ENCODE measurements at places on chromosomes 7 and 10.

DNA sequence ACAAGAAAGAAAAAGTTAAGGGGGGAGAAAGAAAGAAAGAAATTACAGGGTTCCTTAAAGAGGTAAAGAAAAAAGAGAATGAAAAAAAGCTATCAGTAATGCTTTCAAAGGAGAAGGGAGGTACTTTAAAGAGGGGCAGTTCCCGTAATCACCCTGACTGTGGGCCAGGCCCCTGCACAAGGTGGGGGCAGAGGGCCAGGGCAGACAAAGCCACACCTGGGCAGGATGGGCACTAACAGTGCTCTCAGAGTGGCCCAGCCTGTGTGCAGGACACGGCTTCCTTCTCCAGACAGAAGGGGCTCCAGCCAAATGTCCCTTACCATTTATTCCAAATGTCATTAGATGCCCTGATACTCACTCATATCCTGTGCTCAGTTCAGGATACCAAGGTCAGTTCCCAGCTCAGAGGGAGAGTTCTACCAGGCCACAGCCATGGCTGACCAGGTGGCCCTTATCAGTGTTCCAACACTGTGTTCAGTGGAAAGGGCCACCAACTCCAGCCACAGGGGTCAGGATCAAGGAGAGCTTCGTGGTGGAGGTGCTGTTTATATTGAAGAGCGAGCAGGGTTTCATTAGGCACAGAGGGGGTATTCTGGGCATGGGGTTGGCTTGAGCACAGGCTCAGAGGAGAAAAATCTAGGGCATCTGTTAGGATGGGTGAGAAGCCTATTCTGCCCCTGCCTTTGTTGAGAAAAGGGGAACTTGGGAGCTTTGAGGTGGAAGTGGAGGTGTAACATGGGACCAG, 29.9 kb downstream of the DPCD start:
- no peak for DNase-seq

- peak; percentile 44 for DNase-seq
Measured at GRCh38 chr7:83852136-83852535, 203.2 kb upstream of the SEMA3E start.

GRCh38 chr10:97825020-97825760, 24.5 kb upstream of the GOLGA7B start:
- no peak for DNase-seq

DNA sequence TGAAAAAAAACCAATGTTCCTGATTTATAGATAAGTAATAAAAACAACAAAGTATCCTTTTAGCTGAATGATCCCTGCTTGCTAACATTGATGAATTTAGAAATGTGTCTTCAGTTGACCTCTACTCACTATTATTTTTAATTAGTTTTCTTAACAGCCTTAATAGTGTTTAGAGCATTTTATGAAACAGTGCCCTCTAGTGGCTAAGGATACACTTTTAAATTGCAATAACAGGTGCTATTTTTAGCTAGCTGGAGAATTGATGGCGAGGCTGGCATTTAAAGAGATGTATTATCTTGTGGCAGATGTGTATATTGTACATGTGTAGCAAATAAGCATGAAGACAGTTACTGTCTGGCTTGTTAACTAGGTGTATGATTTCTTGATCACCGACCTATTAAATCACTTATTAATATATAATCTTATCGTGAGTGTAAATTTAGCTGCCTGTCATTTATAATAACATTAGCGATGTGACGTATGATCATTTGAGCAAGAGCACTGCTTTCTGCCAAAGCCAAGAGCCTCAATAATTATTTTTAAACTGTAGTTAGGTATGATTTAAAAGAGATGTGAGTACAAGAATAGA, 451.9 kb downstream of the DPP6 start:
- no peak for DNase-seq

- no peak for DNase-seq
Measured at GRCh38 chr7:4269086-4269485, 413.0 kb upstream of the FOXK1 start.

- DNase-seq = no peak
Measured at GRCh38 chr7:80879849-80880248, 39.0 kb downstream of the SEMA3C start.

GRCh38 chr10:97869091-97870042, 19.7 kb downstream of the GOLGA7B start:
- DNase-seq = peak; percentile 69

DNA sequence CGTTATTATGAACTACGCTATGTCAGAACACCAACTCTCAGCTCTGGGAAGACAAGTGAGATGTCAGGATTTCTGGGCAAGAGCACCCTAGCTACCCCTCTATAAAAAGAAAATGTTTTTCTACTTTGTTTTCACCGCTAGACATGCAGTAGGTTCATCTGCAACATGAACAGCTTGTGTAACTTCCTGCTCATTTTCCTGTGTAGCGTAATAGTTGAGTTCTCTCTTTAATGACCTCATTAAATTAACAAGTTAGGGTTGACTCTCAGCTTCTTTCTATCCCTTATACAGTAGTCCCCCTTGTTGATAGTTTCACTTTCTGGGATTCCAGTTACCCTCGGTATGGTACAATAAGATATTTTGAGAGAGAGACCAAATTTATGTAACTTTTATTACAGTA, 329.4 kb upstream of the ZNF32 start:
- no peak for DNase-seq

GRCh38 chr10:127149501-127150081, 46.8 kb downstream of the INSYN2A start:
- no peak for DNase-seq

GRCh38 chr7:140294454-140294853, 103.9 kb downstream of the SLC37A3 start:
- no peak for DNase-seq

DNA sequence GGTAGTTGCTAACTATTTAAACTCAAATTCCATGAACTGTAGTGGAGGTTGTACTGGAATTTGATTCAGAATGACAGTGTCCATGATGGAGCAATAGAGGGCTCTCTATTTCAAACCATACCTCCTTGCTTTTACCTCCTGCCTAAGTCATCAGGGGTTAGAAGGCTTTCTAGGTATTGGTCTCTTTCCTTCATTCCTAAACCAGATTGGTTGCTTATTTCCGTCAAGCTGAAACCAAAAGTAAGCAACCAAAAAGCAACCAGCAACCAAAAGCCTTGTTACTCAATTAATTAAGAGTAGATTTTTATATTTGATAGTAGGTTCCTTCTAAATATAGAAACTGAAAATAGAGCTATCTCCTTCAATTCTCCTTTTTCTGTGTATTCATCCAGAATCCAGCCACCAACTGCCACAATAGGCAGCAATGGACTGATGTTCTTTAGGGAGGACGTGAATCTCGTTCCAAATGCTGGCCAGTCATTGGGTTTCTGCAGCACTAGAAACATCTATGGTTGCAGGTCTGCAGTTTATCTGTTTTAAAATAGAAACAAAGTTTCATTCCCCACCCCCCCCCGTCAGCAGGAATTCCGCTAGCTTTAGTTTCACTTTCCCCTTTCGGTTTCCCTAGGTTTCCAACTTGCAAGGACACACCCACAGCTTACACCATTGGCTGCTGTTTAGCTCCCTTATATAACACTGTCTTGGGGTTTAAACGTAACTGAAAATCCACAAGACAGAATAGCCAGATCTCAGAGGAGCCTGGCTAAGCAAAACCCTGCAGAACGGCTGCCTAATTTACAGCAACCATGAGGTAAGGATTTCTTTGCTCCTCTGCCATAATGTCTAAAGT, at the start of gene IFIT1:
Gene IFIT1, plus strand, starts transcription at position 717 of the 850 bp plus-strand sequence. Its CDS starts 90 bp downstream, at position 807.
- peak; percentile 89 for DNase-seq

- DNase-seq = no peak
Measured at GRCh38 chr7:157643525-157643970, 306.7 kb downstream of the DNAJB6 start.

GRCh38 chr7:130356876-130357611, 12.4 kb downstream of the CPA5 start:
- peak; percentile 76 for DNase-seq

GRCh38 chr7:31099451-31100444, 47.6 kb downstream of the ADCYAP1R1 start:
- DNase-seq = no peak

- no peak for DNase-seq
Measured at GRCh38 chr10:97875391-97875790, 25.7 kb downstream of the GOLGA7B start.

GRCh38 chr10:128779416-128779815, 653.2 kb upstream of the MKI67 start:
- DNase-seq = no peak

DNA sequence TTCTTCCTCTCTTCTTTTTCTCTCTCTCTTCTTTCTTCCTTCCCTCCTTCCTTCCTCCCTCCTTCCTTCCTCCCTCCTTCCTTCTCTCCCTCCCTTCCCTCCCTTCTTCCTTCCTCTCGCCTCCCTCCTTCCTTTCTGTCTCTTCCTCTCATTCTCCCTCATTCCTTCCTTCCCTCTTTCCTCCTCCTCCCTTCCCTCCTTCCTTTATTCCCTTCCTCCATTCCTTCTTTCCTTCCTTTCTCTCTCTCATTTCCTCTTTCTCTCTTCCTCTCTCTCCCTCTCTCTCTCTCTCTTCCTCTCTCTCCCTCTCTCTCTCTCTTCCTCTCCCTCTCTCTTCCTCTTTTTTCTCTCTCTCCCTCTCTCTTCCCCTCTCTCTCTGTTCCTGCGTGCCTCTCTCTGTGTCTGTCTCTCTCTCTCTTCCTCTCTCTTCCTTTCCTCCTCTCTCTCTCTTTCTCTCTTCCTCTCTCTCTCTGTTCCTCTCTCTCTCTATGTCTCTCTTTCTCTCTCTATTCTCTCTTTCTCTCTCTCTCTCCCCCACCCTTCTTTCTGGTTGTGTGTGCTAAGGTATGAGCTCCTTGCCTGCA, 80.1 kb upstream of the PFKP start:
- no peak for DNase-seq

GRCh38 chr7:13992596-13992964, 3.1 kb upstream of the ETV1 start:
- DNase-seq = no peak

DNA sequence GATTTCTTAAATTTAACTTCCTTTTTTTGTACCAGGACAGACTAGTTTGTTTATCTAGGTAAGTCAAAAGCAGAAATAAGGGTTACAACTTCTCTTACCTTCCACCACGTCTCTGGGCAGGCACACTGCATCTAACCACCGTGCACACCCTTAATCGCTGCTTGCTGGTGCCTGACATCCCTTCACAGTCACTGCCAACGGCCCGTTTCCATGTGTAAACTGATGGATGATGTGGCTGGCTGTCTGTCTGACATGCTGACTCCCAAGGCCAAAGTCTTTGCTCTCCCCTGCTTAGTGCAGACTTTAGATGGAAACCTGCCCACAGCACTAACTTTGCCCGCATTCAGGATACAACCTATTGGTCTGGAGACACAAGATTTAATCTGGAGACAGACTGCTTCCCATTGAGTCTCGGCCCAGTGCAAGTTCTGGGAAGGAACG, 1.1 kb downstream of the TMEM273 start:
- no peak for DNase-seq

DNA sequence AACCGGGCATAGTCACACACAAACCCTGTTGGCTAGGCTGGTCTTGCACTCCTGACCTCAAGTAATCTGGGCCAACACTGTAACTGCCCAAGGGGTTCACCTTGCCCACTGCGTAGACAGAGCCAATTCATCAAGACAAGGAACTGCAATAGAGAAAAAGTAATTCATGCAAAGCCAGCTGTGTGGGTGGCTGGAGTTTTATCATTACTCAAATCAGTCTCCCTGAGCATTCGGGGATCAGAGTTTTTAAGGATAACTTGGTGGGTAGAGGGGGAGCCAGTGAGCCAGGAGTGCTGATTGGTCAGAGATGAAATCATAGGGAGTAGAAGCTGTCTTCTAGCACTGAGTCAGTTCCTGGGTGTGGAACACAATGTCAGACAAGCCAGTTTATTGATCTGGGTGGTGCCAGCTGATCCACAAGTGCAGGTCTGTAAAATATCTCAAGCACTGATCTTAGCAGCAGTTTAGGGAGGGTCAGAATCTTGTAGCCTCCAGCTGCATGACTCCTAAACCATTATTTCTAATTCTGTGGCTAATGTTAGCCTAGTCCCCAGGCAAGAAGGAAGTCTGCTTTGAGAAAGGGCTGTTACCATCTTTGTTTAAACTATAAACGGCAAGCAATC, 15.6 kb upstream of the FXYD4 start:
- no peak for DNase-seq

DNA sequence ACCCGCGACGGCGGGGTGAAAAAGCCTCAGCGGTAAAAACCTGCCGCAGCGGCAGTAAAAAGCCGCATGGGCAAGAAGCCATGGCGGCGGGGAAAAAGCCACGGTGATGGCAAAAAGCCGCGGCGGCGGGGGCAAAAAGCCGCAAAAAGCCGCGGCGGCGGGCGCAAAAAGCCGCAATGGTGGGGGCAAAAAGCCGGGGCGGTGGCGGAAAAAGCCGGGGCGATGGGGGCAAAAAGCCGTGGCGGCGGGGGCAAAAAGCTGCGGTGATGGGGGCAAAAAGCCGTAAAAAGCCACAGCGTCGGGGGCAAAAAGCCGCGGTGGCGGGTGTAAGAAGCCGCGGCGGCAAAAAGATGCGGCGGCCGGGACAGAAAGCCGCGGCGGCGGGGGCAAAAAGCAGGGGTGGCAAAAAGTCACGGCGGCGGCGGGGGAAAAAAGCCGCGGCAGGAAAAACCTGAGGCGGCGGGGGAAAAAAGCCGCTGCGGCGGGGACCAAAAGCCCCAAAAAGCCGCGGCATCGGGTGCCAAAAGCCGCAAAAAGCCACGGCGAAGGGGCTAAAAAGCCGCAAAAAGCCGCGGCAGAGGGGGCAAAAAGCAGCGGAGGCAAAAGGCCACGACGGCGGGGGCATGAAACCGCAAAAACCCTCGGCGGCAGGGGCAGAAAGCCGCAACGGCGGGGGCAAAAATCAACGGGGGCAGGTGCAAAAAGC, 488.5 kb downstream of the ZNF33B start:
- DNase-seq = no peak

GRCh38 chr7:11633310-11633709, 198.7 kb downstream of the THSD7A start:
- DNase-seq = no peak

- peak; percentile 48 for DNase-seq
Measured at GRCh38 chr10:59872892-59873463, 33.4 kb downstream of the CCDC6 start.

- DNase-seq = no peak
Measured at GRCh38 chr7:35752742-35753141, 48.1 kb upstream of the SEPTIN7 start.

DNA sequence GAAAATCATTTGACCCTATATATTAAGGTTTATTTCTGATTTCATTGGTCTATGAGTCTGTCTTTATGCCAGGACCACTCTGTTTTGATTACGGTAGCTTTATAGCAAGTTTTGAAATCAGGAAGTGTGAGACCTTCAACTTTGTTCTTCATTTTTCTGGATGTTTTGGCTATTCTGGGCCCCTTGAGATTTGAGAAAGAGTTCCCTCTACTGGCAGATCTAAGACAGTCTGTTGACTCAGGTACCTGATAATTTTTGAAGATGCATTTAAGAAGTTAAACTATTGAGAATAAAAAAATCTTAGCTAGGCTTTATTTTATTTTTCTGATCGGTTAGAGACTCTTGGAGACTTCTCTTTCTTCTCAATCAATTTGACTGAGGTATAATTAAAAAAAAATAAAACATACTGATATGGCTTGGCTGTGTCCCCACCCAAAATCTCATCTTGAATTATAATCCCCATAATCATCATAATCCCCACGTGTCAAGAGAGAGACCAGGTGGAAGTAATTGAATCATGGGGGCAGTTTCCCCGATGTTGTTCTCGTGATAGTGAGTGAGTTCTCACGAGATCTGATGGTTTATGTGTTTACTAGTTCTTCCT, 209.2 kb downstream of the SNX10 start:
- DNase-seq = no peak

- no peak for DNase-seq
Measured at GRCh38 chr7:102320181-102320580, 33.5 kb downstream of the SH2B2 start.

- DNase-seq = peak; percentile 51
Measured at GRCh38 chr7:22110227-22110839, 164.6 kb upstream of the CDCA7L start.

- no peak for DNase-seq
Measured at GRCh38 chr10:1270906-1271305, 214.7 kb downstream of the WDR37 start.

All from kidney epithelial cell (primary cell).